ENCODE measurements at places on chromosomes 13 and 19.
A peak's percentile ranks its signal among the peaks of the same experiment; 100 is the strongest.

DNA sequence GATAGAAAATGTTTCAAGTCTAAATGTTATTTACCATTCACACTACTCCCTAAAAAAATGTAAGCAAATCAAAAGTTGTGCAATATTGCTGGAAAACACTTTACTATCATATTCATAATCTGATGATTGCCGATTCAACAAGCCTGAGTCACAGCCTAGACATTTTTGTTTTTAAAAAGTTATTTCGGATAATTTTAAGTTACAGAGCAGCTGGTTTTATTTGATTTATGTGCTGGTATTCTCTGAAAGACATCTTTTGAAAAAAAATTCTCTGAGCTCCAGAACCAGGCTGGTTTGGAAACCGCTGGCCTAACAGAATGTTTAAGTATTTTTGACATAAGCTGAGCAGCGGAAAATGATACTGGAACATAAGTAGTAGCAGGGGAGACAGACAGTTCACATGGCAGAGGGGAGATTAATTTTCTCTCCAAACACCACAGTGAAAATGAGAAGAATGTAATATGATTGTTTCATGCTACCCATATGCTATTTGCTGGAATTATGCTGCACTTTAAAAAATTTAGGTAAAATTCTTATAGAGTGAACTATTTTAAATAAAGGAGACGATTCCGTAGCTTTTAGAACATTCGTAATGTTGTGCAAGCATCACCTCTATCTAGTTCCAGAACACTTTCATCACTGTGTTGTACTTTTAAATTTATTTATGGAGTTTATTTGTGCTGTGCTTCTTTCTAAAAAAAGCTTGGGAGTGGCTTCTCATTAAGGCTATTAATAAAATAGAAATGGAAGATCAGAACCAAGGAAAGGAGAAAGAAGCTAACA is 36.1 kb downstream of the TBC1D4 start:
- no peak for DNase-seq

DNA sequence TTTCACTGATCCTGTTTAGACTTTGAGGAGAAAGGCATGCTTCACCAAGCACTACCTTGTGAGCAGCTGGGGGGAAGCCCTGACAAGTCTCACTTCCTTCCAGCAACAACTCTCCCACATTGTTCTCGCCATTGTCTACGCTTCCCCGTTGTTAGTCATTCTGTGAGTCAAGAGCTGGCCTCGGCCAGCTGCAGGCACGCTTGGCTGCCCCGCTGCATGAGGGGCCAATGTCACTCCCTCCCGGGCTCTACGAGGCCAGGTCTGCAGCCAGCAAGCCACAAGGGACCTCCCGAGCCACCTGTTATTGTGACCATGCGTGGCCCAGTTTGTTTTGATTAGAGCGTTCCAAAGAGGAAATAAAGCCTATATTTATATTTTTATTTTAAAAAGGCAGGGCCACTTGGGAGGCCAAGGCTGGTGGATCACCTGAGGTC is 220.9 kb downstream of the FOXO1 start:
- DNase-seq, result no peak

- no peak for DNase-seq
Observed at GRCh38 chr19:30450100-30450499, 77.9 kb downstream of the ZNF536 start.

DNA sequence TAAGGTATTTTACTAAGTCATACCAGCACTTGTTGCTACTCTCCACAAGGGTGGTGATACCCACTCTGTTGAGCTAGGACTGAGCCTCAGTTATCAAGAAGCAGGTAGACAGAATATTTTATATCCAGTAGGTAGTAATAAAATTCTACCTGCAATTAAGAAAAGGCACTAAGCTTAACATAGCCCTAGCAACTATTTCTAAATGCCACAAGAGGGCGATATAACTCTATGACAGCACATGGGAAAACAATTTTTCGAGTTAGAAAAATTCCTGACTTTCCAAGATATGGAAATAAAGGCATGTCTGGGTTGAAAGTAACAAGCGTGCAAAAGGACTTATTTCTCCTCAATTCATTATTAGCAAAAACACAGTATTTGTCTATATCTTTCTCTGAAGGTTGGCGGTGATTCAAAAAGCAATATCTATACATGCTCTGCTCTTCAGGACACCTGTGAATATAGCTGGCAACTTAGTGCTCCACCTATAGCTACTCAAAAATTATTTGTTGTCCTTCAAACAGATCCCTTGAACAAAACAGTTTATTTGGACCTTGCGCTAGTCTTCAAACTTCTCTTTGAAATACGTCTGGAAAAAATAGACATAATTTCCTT is 14.7 kb downstream of the CCDC169 start:
- DNase-seq, result no peak

- no peak for DNase-seq
Observed at GRCh38 chr13:85009447-85009846, 789.8 kb downstream of the SLITRK6 start.

DNA sequence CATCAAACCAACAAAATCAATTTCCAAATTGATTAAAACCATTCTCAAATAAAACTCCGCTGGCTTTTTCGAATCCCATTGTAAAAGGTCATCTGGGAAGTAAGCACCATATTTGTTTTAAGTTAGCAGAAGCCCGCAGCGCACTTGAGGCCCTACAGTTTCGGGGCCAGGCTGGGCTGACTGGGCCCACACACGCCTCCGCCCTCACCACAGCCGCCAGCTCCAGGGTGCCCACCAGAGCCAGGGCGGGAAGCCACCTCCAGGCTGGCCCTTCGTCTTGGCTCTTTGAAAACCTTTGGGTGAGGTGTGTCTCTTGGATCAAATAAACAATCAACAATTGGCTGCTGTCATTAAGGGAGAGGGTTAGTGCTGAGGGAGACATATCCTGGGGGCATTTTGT is 133.3 kb downstream of the SOX1 start:
- no peak for DNase-seq

- DNase-seq, result no peak
Observed at GRCh38 chr13:64506246-64506645, 2723.9 kb downstream of the PCDH9 start.

GRCh38 chr19:18659281-18660050 is 22.6 kb downstream of the KLHL26 start:
- DNase-seq, result no peak

DNA sequence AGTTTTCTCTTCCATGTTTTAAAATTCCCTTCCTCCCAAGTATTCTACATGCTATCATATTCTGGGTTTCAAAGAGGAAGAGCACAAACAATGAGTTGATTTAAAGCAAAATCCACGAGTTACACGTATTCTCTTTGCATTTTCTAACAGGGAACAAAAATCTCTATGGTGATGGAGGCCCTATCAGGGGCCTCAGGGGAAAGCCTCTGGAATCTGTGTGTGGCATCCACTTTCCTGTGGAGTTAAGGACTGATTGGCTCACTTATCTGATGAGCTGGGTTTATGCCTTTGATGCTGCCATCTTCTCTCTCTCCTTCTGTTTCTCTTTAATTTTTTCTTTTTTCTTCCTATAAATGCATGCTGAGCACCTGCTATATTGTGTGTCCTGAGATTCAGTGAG is 14.8 kb downstream of the OLFM4 start:
- DNase-seq, result no peak

GRCh38 chr13:54950546-54950945 is 1921.9 kb downstream of the OLFM4 start:
- DNase-seq, result no peak

- no peak for DNase-seq
Observed at GRCh38 chr13:47672245-47673008, 328.6 kb downstream of the SUCLA2 start.

- no peak for DNase-seq
Observed at GRCh38 chr13:39401046-39401705, 201.8 kb downstream of the LHFPL6 start.

- DNase-seq, result no peak
Observed at GRCh38 chr19:17259118-17259780, 5.3 kb downstream of the USHBP1 start.

DNA sequence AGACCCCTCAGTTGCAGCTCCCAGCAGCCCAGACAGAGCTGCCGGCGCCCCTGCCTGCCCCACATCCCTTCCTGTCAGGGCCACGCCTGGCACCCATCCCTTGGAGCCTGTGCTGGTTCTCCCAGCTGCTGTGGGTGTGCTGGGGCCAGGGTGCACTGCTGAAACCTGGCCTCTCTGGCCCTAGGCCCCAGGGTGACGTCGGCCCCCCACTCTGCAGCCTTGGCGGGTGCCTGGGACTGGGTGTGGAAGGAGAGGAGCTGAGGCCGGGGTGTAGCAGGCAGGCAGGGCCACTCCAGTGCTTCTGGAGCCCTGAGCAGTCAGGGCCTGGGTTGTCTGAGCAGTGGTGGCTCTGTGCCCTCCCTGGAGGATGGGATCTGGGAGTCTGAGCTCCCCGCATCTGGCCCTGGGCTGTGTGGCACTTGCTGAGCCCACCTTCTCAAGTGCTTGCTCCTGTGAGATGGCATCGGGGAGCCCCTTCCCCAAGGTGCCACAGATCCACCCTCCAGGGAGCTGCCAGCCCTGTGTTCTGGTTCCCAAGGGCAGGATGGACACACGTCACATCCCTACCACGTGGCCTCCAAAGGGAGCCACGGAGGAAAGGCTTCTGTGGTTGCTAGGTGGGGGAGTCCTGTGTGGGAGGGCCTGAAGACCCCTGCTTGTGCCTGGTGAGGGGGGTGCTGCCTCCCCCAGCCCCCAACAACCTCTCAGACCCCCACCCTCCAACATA is 5.2 kb downstream of the PLEKHJ1 start:
- no peak for DNase-seq

GRCh38 chr19:3725640-3726310 is 17.6 kb downstream of the TJP3 start:
- DNase-seq, result no peak

DNA sequence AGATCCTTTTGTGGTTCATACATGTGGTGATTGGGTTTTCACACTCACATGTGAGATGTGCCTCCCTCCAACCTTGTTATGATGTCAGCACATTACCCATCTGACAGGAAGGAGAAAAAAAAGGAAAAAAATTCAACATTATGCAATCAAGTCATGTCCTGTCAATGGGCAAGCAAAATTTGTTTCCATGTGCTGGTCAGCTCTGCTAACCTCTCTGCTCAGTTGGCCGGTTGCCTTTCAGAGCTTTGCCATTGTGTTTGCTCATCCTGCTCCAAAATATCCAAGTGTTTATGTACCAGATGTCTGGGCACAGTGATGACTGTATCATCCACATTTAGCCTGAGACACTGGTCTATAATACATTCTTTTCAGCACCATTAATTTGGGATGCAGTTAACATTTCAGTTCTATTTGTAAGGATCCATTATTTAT is 27.0 kb upstream of the METTL21C start:
- no peak for DNase-seq

DNA sequence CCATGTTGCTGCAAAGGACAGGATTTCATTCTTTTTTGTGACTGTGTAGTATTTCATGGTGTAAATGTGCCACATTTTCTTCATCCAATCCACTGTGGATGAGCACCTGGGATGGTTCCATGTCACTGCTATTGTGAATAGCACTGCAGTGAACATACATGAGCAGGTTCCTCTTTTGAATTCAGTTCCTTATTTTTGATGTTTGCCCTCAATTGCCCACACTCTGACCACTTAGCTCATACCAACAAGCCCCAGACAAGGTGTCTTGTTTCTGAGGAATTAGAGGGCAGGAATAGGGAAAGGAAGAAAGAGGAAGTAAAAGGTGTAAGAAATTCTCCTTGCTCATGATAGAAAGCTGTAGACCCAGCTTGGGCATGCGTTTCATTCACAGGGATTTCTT is 244.2 kb upstream of the ZNF507 start:
- DNase-seq, result no peak

DNA sequence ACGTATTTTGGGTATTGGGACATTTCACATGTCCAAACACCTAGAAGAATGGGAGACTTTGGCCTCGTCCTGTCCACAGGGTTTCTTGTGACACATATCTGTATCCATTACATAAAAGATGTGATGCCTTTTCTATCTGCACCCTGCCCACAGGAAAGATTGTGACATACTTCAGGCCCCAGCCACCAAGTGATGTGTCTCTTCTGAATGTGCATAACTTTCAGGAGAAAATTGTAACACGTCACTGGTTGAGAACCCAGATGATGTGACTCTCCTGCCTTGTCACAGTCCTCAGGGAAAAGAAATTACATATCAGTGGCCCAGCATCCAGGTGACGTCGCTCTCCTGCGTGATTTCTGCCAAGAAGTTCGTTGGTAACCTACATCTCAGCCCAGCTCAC is 21.0 kb upstream of the ZNF681 start:
- DNase-seq, result no peak

- DNase-seq, result peak; percentile 71
Observed at GRCh38 chr19:17235300-17235970, 9.4 kb downstream of the OCEL1 start.

GRCh38 chr19:45791744-45792469 is 738 bp downstream of the DMWD start:
- DNase-seq, result no peak

DNA sequence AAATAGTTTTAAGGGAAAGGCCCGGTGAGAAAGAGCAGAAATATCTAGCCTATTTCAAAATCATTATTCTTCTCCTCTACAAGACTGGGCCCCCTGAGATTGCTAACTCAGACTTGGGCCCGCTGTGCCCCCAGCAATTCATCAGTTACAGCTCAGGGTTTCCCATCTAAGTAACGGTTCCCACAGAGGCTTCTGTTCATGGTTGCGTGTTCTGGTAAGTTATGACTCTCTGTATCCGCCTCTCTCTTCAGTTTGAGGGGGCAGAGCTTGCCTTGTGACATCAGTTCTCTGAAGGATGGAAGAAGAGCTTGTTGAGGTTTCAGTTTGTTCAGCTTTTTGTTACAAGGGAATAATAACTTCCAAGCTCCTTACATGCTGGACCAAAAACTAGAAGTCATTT is 11.6 kb downstream of the ZNF57 start:
- DNase-seq, result no peak

DNA sequence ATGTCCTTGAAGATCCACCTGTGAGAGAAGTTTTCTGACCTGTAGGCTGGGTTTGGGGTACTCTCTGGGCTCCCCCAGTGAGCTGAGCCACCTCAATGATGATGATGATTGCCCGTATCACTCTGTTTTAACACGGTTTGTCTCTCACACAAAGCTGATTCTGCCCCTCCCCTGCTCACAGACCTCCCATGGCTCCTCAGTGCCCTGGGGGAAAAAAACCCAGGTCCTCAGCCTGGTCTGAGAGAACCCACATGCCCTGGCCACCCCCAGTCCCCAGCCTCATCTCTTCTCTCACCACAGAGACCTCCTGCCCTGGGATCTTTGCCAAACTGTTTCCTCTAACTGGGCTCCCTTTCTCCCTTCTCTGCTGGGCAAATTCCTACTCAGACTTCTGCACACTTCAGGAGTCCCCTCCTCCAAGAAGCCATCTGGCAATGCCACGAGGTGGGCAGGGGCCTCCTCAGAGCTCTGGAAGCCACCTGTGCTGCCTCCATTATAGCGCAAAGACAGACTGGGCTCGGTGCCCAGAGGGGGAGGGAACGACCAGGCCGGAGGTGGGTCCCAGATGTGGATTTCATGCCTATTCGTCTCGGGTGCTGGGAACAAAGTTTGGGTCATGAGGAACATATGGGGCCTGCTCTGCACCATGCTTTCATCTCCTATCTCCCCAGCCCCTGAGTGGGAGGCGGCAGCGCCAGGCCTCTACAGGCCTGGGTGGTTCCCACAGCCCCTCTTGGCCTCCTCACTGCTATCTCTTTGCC is 8.5 kb upstream of the CA11 start:
- no peak for DNase-seq

Measured in activated effector memory CD4-positive, alpha-beta T cell treated with Interleukin-2 at 50 U/mL for 16 hours (primary cell).